ENCODE measurements at places on chromosomes 5 and 9.

- no peak for DNase-seq
Observed at GRCh38 chr5:114857941-114858551, 311.7 kb downstream of the TRIM36 start.

DNA sequence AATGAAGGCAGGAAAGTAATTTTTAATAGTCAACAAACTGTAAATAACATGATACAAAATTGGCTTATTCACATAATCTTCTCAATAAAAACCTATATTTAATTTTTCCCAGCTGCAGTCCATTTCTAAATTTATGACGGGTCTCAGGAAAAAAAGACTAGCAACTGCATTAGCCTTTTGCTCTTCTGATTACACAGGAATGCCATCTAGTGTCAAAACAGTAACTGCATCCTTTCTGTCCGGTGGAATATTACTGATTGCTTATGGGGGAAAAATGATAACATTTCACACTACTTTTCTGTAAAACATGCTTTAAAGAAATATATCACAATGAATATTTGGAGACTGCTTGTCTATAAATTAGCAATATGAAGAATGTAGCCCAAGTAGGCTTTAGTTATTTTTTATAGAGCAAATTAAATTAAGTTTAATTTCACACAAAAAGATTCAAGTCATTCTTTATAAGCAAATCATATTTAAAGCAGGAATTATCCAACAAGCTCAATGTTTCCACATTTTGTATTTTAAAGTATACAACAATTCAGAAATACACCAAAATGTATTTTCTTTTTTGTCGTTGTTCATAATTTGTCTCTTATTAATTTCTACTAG is 534.7 kb downstream of the CDH10 start:
- no peak for DNase-seq

GRCh38 chr5:86979811-86980411 is 287.8 kb upstream of the RASA1 start:
- no peak for DNase-seq

DNA sequence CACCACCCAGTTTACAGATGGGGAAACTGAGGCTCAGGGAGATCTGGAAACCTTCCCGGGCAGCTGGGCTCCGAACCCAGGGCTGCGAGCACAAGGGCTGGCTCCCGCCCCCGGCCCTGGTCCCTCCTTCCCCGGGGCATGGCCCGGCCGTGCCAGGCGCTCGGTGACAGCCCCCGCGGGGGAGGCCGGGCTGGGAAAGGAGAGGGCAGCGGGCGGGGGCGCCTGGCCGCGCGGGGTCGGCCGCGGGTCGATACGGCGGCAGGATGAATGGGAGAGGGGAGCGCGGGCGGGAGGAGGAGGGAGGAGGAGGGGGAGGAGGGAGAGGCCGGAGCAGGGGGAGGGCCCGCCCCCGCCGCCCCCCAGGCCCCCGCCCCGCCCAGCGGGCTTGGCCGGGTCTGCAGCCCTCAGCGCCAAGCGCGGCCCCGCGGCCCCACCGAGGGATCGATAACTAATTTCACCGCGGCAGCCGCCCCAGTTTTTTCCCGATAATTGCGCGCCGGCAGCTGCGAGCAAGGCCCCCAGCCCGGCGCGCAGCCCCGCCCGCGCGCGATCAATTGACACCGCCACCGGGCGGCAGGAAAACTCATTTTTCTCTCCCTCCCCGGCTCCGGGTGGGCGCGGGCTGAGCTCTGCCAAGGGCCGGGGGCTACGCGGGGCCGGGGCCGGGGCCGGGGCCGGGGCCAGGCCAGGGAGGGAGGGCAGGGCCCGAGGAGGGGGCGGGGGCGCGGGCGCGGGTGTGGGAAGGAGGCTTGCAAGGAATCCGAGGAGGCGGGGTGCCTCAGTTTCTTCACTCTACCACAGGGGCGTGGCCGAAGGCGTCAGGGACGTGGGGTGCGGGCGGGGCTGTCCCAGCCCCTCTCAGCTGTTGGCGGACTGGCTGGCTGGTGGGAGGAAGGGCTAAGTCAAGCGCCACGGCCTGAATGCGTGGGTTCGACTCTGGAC is 52.1 kb downstream of the C9orf50 start:
- no peak for DNase-seq

DNA sequence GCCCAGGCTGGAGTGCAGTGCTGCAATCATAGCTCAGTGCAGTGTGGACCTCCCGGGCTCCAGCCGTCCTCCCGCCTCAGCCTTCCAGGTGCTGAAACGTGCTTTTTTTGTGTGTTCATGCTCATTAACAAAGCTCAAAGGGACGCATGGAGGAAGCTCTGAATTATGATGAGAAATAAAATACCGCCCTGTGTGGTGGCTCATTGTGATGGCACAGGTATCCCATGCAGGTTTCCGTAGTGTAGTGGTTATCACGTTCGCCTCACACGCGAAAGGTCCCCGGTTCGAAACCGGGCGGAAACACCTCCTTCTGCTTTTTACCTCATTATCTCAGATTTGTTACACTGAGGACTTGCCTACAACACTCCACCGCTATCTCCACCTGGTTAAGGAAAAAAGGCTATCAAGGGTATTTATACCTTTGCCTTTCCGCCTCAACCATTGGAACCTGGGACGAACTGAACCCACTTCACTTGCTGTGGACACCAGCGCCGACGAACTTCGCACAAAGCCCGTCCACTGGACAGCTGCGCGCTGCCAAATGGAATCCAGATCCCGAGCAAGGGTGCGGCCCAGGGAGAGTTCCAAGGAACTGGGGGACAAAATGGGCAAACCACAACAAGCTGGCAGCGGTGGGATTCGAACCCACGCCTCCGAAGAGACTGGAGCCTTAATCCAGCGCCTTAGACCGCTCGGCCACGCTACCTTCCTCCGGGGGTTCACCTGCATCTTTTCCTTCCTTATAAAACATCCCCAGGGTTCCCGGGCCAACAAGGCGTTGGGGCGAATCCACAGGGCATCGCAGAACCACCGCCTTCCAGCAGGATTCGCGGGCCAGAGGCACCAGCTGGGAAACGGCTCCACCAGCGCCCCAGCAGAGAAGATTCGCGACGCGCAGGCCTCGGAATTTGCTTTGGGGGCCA is 26.3 kb downstream of the OR2V2 start:
- DNase-seq, result peak; percentile 48

DNA sequence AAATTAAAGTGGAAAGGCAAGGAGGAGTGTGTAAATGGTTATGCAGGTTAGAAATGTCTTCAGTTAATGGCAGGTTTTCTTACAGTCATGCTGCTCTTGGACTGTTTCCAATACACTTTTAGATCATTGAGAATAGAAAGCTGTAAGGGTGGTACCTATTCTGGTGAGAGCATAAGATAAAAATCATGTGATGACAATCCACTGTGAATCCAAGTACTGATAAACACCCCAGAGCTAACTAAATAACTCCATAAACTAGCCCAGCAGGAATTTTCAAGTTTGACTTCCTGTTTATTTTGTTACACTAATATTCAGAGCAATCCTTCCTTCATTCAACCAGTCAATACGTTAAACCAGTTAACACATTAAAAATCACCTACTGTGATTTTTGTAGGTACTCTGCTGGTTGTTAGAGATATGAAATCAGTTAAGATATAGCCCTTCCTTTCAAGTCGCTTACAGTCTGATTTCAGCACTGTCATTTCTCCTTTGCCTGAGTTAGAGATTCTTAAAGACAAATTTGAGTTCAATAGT is 22.6 kb downstream of the VCAN start:
- DNase-seq, result no peak

- no peak for DNase-seq
Observed at GRCh38 chr5:178309271-178310013, 76.8 kb upstream of the PHYKPL start.

DNA sequence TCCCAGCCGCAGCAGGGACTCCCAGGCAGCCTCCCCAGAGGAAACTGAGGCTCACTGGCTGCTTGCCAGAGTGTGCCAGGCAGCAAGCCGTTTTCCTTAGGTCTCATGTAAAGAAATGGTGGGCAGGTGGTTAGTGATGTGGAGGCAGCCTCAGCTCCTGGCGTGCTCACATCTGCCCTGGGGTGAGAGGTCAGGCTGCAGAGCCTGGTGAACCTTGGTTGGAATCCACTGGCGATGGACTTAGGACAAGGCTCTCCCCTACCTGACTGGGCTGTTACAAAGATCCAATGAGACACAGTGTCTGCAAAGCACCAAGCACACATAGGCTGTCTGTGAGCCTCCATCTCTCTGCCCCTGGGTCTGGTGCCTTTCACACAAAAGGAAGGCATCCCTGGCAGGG is 30.9 kb downstream of the LHX6 start:
- DNase-seq, result no peak

- DNase-seq, result no peak
Observed at GRCh38 chr5:61576556-61576955, 244.5 kb downstream of the ZSWIM6 start.

GRCh38 chr9:101037430-101037829 is 8.9 kb downstream of the PLPPR1 start:
- DNase-seq, result no peak

GRCh38 chr9:106588626-106589025 is 274.3 kb upstream of the ZNF462 start:
- DNase-seq, result no peak

- no peak for DNase-seq
Observed at GRCh38 chr9:116484492-116485061, 202.5 kb upstream of the TRIM32 start.

DNA sequence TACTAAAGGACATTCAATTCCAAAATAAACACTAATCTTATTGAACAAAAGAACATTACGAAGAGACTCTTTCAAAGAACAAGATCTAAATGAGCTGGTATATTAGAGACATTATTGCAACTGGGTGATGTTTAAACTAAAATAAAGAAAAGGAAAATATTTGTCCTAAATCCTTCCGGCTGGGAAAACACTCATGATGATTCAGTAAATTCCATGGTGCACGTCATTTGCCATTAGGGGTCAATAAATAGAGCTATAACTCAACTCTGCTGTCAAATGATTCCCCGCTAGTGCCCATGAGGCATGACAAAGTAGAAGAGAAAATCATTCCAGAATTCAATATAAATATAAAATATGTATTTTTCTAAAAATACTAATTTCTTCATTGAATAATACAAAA is 565.5 kb upstream of the TUSC1 start:
- DNase-seq, result no peak

- no peak for DNase-seq
Observed at GRCh38 chr5:158874792-158875191, 224.9 kb downstream of the EBF1 start.

- no peak for DNase-seq
Observed at GRCh38 chr5:116881921-116882531, 307.4 kb upstream of the SEMA6A start.

DNA sequence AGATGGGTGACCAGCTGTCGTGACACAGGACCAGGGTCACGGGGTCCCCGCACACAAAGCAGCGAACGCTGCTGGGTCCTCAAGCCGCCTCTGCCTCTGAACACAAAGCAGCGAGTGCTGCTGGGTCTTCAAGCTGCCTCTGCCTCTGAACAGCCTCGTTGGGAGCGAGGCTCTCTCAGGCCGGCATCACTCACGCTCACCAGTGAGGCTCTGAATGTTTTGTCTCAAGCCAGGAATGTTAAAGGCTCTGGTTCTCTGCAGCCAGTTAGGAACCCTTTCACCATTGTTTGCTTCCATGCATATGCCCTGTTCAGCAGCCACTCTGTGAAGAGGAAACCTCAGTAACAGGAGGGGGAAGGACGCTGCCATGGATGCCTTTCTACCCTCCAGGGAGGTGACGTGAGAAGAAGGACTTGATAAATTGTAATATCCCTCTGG is 82.7 kb upstream of the TAF11L2 start:
- DNase-seq, result no peak

- DNase-seq, result no peak
Observed at GRCh38 chr5:112316731-112317130, 102.3 kb downstream of the EPB41L4A start.

GRCh38 chr9:83280268-83280667 is 217.3 kb upstream of the RASEF start:
- no peak for DNase-seq

- DNase-seq, result no peak
Observed at GRCh38 chr5:81070571-81071255, 110.5 kb downstream of the RASGRF2 start.

DNA sequence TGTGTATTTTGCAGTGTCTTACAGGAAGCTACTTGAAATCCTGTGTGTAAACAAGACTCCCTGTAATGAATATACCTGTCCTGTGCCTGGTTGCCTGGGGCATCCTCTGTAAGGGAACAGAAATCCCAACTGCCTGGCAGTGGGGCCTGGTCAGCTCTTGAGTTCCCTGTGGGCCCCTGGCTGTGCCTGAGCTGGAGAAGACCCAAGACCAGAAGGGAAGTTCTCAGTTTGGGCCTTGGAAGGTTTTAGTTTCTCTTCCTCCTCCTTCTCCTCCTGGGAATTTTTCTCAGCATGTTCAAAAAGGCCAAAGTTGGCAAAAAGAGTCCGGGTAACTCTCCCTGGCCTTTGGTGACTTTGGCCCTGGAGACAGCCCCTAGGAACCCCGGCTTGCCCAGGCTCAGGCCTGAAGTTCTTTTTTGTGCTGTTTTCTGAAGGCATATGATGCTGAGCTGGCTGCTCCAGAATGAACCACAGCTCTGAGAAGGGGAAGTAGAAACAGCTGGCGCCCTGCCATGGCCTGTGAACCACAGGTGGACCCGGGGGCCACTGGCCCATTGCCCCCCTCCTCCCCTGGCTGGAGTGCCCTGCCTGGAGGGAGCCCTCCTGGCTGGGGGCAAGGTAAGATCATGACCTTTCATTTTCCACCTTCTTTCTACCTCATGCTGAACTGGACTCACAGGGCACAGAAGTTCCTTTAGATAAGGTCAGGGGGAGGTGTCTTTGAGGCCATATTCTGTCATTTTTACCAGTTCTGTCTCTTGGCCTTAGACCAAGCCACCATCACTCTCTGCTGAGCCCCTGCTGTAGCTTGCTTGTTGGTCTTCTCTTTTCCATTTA is 5.8 kb downstream of the TMEM268 start:
- no peak for DNase-seq

DNA sequence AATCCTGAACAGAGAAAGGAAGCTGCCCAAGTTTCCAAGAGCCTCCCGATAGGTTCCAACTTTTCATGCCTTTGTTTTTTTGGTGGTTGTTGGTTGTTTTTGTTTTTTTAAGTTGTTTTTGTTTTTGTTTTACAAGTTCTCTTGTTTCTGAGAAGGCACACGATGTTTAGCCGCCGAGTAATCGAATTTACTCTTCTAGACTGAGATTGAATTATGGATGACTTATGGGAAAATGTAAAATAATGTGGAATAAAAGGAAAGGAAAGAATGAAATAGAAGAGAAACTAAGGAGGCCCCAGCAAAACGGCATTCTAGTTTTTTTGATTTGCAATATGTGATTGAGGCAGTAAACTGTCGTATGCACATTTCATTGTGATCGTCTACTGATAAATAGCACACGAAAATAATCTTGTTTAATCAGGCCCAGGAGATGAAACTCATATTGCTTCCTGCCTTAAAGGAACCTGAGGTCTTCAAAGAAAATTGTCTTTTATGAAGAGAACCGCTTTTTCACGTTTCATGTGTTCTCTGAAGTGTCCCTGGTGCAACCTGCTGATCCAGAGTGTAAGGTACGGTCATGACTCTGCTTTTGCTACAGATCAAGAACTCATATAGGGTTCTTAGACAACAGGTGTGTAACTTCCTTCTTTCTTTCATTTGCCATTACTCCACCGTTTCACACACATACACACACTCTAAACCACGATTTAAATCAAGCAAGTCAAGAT is 1.3 kb upstream of the GNAQ start:
- DNase-seq, result no peak
